ENCODE measurements at places on chromosomes 6 and 20. TPM values are rescaled to one million over a fixed set of nuclear protein-coding genes. Genes with fewer than 3 reads are reported as not detected.

SNTA1 gene
- total RNA-seq, result 28.2 TPM

DLL1 gene
- total RNA-seq, result 0.16 TPM

PEDS1 gene
- 45.3 TPM for total RNA-seq

TRIM40 gene
- not detected for total RNA-seq

PRR18 gene
- total RNA-seq, result not detected

C6orf141 gene
- not detected for total RNA-seq

KIF25 gene
- not detected for total RNA-seq

GOPC gene
- total RNA-seq, result 21.8 TPM

SLC35D3 gene
- not detected for total RNA-seq

LHFPL5 gene
- total RNA-seq, result not detected

RAB44 gene
- total RNA-seq, result 0.32 TPM

NR2E1 gene
- not detected for total RNA-seq

RSPH9 gene
- 0.97 TPM for total RNA-seq

ZDHHC14 gene
- 5.2 TPM for total RNA-seq

GTPBP2 gene
- 32.7 TPM for total RNA-seq

RIPPLY2 gene
- total RNA-seq, result not detected

PCK1 gene
- not detected for total RNA-seq

EYA4 gene
- 0.65 TPM for total RNA-seq

TGM3 gene
- total RNA-seq, result not detected

HUS1B gene
- total RNA-seq, result not detected

SMLR1 gene
- total RNA-seq, result not detected

TCP11 gene
- not detected for total RNA-seq

MYLK2 gene
- not detected for total RNA-seq

TINAG gene
- total RNA-seq, result not detected

HLA-DRB5 gene
- not detected for total RNA-seq

ZNF341 gene
- total RNA-seq, result 1.1 TPM
